NCI-H1092 (cell line): ENCODE measurements at places on chromosomes 7 and 10.

DNA sequence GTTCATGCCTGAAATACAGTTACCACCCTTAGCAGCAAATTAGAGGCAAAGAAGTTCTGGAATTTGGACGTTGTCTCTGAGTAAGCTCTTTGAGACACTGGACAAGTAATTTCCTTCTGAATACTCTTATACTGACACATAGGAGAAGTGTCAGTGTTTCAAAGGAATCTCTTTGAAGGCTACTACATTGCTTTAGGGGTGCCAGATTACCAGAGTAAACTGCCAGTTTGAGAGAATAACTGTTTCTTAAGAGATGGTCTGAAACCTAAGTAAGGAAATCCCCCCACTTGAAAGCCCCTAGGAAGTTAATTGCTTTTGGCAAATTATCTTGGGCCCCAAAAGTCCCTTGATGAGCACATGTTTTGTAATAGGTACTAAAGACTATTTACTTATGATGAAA lies 3.4 kb downstream of the FAS start:
- DNase-seq = no peak

- DNase-seq = no peak
These were observed 2.2 kb downstream of the MAFK start for GRCh38 chr7:1532456-1533254.

- peak; percentile 48 for DNase-seq
These were observed 86.2 kb downstream of the HIBADH start for GRCh38 chr7:27576360-27576944.

GRCh38 chr7:33446551-33446950 lies 317.2 kb downstream of the BBS9 start:
- peak; percentile 92 for DNase-seq

DNA sequence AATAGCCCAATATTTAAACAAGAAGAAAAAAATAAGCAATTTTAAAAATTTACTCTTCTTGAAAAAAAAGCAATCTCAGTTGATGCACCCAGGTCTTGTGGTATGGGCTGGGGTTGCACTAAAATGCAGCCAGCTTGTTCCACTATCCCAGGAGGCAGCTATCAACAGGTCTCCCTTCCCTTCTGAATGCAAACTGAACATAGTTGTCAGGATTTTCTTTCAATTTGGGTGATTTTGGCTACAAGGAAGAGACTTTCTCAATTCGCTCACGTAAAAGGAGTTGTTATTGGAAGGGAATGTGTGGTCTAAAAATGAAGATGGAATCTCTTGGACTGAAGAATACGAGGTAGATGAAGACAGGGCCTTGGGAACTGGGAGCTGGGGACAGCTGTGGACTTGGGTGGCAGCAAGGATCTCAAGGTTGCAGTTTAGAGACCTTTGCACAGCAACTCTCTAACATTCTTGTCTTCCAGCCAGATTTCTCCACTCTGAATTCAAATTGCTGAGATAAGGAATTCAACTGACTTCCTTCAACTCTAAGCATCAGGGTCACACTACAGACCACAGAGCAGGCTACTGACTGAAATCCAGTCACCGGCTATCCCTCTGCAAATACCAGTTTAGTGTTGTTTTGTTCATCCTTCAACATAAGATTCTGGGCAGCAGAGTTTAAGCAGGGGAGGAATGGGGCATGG lies 3.1 kb upstream of the TMEM26 start:
- no peak for DNase-seq

DNA sequence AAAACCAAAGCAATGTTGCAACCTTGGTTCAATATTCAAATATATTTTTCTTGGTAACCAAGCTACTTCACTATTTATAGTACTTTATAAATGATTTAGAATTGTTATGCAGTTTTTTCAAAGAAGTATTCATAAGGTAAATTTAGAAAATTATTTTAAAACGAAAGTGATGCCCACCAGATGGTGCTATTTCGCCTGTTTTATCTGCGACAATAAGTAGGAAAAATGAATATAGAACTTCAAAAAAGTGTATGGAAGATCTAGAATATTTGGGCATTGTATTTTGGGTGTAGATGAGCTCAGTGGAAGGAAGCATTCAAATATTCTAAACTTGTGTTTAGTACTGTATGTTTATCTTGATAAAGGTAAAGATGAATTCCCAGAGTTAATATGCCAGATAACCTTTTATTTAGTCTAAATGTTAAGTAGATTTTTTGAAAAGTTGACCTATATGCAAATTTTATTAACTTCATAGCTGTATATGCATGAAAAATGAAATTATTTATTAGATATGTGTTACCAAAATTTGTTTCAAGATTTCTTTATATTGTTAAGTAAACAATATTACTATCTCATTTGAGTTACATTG lies 93.2 kb downstream of the ADK start:
- peak; percentile 17 for DNase-seq

DNA sequence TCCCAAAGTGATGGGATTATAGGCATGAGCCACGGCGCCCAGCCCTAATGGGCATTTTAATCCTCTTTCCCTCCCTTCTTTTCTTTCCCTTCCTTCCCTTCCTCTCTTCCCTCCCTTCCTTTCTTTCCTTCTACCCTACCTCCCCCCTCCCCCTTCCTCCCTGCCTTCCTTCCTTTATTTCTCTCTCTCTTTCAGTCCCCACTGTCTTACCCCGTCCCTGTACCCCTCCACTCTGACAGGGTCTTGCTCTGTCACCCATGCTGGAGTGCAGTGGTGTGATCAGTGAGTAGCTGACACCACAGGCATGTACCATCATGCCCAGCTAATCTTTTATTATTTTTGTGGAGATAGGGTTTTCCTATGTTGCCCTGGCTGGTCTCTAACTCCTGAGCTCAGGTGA lies 24.2 kb downstream of the LCOR start:
- DNase-seq = no peak

- no peak for DNase-seq
These were observed 5.1 kb downstream of the PRXL2A start for GRCh38 chr10:80413271-80413996.

- DNase-seq = no peak
These were observed 82.5 kb downstream of the OAT start for GRCh38 chr10:124336186-124336585.
